ENCODE measurements at places on chromosomes 2 and 18.

DNA sequence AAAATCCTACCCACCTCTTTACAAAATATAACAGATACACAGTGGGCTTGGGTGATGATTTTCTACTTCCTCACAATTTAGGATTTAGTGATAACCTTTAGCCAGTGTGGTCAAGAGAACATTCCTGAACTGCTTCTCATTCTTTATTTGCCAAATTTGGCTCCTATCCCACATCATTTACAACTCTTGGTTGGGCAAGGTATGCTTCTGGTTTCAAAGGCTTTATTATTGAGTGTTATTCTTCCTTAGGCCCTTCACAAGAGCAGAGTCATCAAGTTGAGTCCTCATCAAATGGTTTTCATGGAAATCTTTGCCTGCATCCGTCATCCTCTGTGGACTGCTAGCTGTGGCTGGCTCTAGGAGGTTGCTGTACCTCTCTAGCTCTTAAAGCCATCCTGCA is 472.0 kb upstream of the ETAA1 start:
- no peak for DNase-seq

DNA sequence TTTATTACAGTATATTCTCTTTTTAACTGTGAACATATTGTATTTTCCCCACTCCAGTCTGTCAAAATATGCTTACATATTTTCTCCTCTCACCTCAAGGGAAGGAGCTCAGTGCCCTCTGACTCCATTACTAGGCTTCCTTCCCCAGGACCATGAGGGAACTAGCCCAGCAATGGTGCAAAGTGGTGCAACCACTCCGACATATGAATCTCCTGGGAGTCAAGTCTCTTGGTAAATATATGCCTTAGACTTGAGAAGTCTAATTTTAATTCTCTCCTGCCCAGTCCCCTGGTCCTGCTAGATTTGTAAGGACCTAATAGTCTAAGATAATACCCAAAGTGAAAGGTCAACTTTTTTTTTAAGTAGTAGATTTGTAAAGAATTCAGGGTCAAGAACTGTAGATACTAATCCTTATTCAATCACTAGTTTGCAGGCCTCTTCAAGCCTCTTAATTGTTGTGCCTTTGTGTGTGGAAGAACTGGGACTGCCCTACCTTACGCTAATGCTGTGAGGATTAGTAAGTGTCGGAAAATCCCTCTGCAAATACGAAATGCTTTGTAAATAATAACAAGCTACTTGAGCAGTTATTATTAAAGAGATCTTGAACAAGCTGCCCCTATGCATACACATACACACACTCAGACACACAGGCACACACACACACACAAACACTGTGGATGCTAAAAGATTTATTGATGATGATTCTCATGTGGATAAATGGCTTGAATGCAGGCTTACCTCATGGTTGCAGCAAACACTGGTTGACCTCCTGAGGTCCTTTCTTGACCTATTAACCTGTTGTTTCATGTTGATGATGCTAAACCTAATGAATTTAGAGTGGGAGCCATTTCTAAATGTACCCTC is 251.2 kb upstream of the PARD3B start:
- no peak for DNase-seq

GRCh38 chr2:49262801-49263560 is 108.7 kb upstream of the FSHR start:
- no peak for DNase-seq

- no peak for DNase-seq
Measured at GRCh38 chr2:152452256-152452973, 117.4 kb downstream of the FMNL2 start.

DNA sequence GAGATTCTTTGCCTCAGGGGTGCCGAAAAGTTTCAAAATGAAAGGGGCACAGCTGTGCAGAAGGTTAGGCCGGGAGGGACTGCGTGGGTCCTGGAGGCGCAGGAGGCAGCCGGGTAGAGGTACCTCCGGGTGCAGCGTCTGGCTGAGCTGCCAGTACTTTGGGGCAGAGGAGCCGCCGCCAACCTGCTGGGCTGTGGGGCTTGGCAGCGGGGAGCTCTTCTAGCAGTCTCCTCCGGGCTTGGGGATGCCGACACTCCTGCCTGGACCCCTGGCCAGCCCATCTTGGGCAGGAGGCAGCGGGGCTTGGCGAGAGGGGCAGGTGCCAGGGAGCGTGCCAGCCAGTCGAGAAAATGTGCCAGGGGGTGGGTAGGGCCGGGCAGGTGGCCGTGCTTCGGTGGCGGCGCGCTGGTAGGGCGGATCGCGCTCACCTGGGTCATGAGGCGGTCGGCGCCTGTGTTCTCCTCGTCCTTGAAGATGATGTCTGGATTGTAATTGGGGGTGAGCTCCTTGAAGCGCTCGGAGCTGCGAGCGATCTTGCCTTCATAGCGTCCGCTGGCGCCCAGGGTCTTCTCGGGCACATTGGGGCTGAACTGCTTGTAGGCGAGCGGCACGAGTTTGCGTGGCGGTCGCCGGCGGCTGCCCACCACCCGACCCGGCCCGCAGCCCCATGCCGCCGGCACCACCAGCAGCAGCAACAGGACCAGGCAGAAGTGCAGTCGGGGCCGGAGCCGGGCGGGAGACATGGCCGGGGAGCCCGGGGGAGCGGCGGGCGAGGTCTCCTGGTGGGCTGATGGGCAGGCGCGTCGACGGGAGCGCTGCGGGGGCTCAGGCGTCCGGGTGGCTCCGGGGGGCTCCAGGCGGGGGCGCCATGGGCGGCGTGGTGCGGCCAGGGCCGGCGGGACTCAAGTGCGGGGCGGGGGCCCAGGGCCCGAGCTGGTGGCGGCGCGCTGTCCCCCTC is 717 bp downstream of the IHH start:
- DNase-seq: no peak

- peak; percentile 78 for DNase-seq
Measured at GRCh38 chr18:48940854-48941611, 9.7 kb downstream of the SMAD7 start.

DNA sequence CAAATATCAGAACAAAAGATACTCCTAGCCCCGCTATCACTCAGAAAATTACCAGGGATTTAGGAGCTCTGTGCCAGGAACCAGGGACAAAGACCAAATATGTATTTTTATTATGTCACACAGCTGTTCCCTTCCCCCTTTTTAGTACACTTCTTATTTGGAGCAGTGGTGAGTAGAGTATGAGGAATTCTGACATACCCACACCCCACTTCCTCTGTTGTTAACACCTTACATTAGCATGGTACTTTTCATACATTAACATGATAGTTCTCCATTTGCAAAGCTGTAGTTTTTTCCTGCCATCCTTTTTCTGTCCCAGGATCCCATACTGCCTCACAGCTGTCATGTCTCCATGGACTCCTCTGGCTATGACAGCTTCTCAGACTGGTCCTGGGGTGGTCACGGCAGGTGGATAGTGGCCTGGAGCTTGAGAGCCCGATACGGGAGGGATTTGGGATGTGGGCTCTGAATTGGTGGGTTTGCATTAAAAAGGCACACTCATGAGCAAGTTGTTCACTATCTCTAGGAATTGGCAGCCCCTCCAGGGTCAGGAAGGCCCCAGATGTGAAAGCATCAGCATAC is 100.2 kb downstream of the SH3RF3 start:
- DNase-seq: no peak

- DNase-seq: no peak
Measured at GRCh38 chr2:63850649-63851048, 9.0 kb downstream of the UGP2 start.

All from Kasumi-1 (cell line).